ENCODE measurements at places on chromosomes 12 and 14.

GRCh38 chr14:29757188-29757680 lies 170.4 kb downstream of the PRKD1 start:
- DNase-seq, result no peak

DNA sequence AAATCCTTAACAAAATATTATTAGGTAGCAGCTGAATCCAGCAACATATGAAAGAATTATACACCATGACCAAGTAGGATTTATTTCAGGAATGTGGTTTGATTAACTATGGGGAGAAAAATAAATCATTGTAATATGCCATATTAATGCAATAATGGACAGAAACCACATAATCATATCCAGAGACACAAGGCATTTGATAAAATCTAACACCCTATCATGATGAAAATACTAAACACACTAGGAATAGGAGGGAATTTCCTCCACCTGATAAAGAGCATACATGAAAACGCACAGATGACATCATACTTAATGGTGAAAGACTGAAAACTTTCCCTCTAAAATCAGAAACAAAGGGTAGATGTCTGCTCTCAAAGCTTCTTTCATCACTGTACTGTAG lies 238.9 kb downstream of the PHLDA1 start:
- DNase-seq, result no peak

- DNase-seq, result no peak
Observed at GRCh38 chr14:91925001-91925726, 22.3 kb downstream of the FBLN5 start.

DNA sequence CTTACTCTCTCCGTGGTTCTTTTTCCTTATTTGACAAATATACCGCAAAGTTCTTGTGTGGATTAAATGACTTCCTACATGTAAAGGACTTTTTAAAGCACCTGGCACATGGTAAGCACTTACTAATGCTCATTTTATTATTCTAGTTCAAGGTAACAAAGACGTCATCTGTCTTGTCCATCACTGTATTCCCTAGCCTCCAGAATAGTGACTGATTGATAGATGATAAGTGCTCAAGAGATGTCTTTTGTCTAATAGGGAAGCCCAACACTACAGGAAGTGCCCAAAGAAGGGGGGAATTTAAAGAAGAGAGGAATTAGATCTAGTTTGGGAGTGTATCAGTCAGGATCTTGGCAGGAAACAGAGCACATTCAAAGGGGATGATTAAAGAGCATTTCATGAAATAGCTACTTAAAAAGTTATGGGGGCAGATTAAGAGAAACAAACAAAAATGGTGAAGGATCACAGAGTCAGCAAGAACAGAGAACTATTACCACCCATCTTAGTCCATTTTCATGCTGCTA lies 151.9 kb downstream of the GXYLT1 start:
- no peak for DNase-seq

DNA sequence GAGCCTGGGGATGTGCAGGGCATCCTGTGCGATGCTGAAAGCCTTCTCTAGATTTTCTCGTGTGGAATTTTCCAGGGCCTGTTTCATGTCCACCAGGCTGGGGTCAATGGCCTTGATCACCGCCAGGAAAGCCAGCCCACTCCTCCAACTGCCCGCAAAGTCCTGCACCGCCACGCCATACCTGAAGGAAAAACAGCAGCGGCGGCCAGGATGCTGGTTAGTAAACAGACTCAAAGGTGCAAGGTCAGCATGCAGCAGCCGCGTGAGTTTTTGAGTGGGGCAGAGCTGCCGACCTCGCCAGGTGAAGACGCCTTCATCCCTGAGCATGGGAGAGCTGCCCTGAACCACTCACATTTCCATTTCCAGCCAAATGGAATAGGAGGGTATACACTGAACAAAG lies 53.4 kb upstream of the DICER1 start:
- DNase-seq, result no peak

GRCh38 chr12:89517720-89518119 lies 6.9 kb downstream of the GALNT4 start:
- no peak for DNase-seq

DNA sequence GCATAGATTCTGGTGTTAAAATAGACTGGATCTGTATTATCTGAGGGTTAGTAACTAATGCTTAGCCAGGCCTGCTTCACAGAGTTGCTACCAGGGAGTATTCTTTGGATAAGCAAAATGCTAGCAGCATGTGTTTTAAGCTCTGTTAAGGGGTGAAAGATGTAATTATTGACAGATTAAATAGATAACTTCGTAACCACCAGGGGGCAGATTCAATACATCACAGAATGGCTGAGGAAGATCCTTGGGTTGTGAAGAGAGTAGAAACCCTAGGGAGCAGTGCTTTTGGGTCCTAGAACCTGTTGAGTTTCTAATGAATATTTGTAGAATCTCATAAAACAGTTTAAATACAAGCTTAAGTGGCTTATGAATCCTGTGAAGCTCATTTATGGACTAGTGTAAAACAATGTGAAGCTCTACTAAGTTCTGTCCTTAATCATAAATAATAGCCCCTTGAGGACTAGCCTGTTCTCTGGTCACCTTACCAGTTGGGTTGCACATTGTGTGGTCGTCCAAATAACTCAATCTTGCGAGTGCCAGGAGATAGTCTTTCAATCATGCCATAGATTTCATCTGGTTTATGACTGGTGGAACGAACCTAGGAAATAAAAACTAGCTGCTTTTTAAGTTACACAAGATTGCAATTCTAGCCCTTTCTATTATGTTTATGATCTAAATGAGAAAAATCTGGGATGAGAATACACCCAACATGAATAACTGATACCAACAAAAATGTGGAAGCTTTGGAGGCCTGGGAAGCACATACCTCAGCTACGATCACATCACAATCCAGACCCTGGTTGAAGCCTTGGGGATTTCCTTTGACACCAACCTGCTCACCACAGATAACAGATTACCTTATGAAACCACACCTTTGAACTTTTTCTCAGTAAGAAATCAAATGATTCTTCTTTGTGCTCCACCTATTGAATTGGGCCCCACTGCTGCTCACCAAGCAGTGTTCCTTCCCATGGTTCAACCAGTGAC lies 12.3 kb downstream of the METTL3 start:
- DNase-seq, result peak; percentile 72

GRCh38 chr12:69042970-69043369 lies 110.0 kb upstream of the CPM start:
- DNase-seq, result no peak

GRCh38 chr14:94143711-94144110 lies 14.3 kb upstream of the IFI27L2 start:
- no peak for DNase-seq

DNA sequence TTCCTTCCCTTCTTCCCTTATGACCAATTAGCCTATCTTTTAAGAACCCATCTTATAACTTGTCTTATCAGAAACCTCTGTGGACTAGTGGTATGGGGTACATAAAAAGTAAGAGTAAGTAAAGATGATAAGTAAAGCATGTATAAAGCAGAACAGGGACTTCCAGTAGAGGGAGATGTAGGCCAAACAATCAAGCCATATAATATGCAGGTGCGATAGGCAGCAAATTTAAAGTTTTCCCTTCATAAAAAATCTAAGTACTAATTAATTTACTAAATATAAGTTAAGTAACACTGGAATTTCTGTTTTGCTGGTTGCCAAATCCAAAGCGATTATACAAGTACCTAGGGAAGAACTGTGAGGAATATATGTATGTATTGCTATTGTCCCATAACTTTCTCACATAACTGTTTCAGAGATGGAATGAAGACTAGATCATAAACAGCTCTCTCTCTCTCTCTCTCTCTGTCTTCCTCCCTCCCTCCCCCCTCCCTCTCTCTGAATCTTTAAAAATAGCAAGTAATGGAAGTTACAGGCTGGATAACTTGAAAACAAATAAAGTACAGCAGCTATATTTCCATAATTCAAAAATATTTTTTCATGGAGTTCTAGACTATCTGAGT lies 25.7 kb downstream of the METTL25 start:
- no peak for DNase-seq

DNA sequence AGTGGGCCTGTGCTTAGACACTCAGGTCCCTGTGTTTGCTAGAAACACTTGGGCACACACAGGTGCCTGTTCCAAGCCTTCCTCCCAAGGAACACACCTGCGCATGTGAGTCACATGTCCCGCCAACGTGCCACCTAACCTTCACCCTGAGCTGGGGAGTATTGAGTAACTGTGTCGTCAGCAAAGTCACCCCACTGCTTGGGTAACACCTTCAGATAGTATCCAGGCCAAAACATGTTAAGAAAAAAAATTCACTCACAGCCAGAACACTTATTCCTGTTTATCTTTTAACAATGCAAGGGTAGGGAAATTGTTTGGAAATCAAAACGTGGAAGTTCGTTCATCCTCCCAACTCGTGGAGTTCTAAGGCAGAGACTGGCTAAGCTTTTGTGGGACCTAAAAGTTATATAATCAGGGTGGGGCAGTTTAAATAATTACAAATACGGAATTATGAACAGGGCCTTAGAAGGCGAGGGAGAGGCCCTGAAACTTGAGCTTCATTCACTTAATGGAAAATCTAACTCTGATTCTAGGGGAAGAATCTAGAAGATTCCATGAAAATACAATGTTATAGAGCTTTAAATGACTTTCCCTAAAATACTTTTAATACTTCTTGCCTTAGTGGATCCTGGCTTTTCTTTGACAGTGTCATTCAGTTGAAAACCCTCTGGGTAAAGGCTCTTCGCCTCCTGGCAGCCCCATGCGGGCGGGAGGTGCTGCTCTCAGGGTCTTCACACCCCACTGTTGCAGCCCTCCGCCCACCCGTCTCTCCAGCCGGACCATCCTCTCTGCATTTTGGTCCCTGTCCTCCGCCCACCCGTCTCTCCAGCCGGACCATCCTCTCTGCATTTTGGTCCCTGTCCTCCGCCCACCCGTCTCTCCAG lies 30.3 kb upstream of the ADIPOR2 start:
- peak; percentile 64 for DNase-seq

DNA sequence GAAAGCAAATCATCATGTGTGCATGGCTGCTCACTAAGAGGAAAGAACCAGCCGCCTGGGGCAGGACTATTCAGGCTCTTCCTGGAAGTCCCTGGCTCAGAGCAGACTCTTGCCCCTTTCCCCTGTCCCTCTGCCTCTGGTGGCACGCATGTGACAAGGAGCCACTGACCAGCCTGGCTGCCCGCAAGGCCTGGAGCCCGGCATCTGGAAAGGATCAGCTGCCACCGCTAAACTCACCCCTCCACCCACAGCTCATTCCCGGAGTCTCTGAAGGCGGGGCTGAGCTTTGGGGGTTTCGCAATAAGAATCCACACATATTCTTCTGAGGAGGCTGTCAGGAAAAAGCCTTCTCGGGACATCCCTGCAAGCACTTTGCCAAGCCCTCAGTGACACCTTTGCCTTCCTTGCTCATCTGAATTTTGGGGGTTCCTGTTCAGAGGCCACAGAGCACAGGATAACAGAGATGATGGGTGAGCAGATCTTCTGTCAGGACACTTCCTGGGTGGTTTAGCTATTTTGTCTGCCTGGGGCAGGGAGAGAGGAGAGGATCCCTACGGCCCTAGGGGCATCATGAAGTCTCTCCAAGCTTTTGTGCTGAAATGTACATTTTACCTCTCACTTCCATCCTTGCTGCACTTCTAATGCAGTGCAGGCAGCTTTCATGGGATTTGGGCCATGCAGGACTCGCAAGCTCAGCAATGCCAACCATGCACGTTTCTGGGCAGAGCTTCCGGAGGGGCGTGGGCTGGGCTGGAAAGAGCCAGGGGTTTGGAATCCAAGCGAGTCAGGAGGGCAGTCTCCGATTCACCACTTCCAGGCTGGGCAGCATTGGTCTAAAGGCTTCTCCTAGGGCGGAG lies 124.8 kb upstream of the MAP1LC3B2 start:
- no peak for DNase-seq

GRCh38 chr14:91902336-91902735 lies 35.0 kb upstream of the TC2N start:
- DNase-seq, result no peak

DNA sequence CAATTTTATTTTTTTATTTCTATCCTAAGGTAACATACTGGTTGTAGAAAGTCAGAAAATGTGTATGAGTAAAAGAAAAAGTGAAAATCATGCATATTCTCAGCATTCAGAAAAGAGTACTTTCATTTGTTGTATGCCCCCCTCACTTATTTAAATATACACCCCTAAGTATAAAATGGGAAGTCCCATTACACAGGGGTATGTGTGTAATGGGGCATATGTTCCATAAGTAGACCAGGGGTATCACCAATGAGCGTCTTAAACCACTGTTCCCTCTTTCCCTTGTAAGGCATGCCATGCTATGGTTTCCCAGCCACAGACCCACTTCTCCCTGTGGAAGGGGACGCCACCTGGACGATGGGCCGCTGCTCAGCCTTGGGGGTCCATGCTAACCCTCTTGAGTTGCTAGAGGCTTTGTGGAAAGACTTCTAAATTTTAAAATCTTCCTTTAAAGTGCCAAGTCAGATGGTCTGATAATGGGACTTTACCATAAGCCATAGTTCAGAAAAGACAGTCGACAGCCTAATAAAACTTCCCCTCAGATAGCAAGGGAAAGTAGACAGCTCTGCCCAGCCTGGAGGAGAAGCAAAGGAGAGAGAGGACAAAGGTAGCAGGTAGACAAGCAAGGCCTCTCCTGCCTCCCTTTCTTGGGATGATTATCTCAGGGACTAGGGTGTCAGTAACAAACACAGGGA lies 118.2 kb downstream of the ZFP36L1 start:
- DNase-seq, result no peak

DNA sequence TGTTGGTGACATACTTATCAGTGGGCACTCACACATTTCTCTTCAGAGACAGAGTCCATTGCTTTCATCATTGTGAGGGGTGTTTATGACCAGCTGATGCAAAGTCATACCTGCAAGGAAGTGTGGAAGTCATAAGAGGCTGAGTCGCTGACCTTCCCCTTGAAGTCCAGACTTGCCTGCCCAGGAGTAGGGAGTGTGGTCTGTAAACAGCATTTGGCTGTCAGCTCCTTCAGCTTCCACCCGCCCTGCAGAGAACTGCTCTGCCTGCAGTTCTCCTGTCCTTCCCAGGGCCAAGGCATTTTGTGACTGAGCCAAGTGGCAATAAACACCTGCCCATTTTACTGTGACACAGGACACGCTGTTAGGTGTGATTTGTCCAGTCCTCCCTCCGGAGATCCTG lies 801.3 kb downstream of the BCL11B start:
- no peak for DNase-seq

DNA sequence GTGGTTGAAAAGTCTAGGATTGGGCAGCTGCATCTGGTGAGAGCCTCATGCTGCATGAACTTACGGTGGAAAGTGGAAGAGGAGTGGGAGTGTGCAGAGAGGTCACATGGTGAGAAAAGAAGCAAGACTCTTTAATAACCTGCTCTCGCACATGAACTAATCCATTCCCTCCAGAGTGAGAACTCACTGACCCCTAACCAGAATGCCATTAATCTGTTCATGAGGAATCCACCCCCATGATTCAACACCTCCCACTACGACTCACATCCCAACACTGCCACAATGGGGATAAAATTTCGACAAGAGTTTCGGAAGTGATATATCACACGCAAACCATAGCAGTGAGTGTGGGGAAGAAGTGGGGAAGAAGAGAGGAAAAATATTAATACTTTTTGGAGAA lies 377.4 kb downstream of the NAV3 start:
- no peak for DNase-seq

DNA sequence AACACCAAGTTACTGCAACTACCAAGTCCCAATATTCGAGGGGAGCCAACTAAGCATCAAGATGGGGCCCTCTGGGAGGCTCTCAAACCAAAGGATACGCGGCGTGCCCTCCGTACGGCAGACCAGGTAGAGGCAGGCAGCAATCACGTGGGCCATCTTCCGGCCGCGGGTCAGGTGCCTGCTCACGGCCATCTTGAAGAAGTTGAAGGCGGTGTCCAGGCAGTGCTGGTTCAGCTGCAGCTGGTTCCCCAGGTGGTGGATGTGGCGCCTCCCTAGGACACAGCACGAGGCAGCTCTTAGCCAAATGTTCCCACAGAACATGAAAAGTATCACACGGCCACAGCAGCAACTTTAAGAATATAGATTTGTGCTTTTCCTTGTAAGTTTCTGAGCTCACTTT lies 24.3 kb downstream of the BTBD6 start:
- no peak for DNase-seq
